ENCODE measurements at places on chromosomes 11 and 22. TPM values are rescaled to one million over a fixed set of nuclear protein-coding genes. Genes with fewer than 3 reads are reported as not detected.

NELL1 gene
- not detected for total RNA-seq

NXPE2 gene
- total RNA-seq = not detected

PANX2 gene
- 0.04 TPM for total RNA-seq

RCN1 gene
- total RNA-seq = 98.7 TPM

CCDC73 gene
- total RNA-seq = not detected

DRD2 gene
- total RNA-seq = not detected

All from hair follicular keratinocyte (primary cell).